ENCODE measurements at places on chromosomes 5 and 9. TPM values are rescaled to one million over a fixed set of nuclear protein-coding genes. Genes with fewer than 3 reads are reported as not detected.

DNA sequence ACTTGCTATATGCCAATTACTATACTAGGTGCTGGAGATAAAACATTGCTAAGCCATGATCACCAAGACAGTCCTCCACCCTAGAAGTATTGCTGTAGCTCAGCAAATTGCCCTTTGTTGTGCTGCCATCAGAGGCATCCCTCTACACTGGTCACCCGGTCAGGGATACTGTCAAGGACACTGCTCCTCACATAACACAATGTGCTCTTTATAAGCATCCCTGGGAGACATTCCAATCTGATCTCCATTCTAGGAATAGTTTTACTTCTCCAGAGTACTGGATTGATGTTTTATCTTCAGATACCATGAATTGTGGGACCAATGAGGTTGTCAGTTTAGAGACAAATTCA, 10.4 kb upstream of the DNAJA1 start:
- DNase-seq, result no peak

DNA sequence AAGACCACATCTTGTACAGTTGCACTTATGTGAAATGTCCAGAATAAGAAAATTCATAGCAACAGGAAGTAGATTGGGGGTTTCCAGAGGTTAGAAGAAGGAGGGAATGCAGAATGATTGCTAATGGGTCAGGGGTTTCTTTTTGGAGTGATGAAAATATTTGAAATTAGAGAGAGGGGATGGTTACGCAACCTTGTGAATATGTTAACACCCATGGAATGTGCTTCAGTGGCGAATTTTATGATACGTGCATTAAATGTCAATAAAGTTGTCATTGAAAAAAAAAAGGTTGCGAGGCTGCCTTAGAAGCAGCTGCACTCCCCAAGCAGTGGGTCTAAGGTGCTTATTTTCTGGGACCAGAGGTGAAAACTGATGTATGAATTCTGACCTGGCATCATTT, 64.4 kb upstream of the SUB1 start:
- DNase-seq, result no peak

MEGF10 gene
- 1.2 TPM for total RNA-seq

GRCh38 chr9:89550346-89550927, 52.5 kb upstream of the SEMA4D start:
- no peak for DNase-seq

IFNA21 gene
- total RNA-seq, result not detected

GRCh38 chr5:115350894-115351293, 54.4 kb upstream of the CCDC112 start:
- no peak for DNase-seq

CTNND2 gene
- 4.8 TPM for total RNA-seq

DNA sequence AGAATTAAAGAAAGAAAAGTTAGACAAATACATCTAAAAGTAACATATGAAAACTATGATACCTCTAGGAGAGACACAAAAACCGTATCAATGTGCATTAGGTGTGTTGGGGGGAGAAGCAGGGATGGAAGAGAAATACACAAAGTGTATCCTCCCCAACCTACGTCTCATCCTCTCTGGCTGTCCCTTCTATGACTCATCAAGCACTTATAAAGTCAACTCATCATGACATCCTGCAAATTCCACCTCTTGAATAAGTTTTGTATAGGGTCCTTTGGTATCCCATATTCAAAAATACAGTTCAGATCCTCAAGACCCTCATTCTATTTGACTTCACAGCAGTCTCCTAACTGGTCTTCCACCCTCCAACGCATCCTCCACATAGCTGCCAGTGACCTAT, 917.6 kb upstream of the DMAC1 start:
- DNase-seq, result no peak

DNA sequence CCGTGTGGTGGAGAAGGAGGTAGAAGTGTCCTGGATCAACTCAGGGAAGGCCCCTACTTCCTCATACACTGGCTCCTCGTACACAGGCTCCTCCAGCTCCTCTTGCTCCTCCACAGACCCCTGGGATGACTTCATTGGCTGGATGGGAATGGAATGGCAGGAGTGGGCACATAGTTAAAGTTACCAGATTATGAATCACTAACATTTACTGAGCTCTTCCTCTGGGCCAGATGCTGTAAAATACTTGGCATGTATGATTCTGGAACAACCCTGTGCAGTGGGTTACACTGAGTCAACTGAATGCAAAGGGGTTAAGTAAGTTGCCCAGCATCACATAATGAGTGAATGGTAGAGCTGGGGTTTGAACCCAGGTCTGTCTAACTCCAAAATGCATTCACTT, 3.1 kb upstream of the FCHSD1 start:
- DNase-seq, result no peak

GRCh38 chr9:76419782-76420380, 25.7 kb upstream of the RFK start:
- DNase-seq, result no peak

DIAPH1 gene
- total RNA-seq, result 25.9 TPM

GRCh38 chr9:129012343-129012742, 15.8 kb downstream of the SH3GLB2 start:
- DNase-seq, result no peak

DNA sequence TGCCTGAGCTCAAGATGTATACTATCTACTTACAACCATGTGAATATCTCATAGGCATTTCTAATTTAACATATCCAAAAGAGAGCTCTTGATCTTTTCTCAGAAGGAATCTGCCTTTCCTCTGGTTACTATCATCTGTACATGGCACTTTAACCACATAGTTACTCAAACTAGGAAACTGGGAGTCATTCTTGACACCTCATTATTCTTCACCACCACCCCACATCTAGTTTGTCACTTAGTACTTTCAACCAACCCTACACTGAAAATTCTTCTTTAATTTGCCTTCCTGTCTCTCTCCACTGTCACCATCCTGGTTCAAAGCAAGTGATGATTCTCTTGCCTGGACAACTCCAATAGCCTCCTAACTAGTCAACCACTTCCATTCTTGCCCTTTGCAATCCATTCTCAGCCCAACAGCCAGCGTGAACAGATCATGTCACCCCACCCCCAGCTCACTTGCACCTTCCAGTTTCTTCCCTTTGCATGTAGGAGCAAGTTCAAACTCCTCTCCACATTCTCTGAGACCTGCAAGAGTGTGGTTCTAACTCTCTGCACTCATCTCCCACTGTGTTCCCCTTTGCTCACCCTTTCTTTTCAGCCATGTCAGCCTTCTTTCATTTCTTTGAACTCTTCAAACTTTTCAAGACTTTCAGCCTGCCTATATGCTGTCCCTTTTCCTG, 17.3 kb upstream of the SMAD5 start:
- DNase-seq, result no peak

- DNase-seq, result no peak
Observed at GRCh38 chr9:131565369-131565768, 20.0 kb downstream of the PRRT1B start.

PDZD2 gene
- total RNA-seq, result 77.3 TPM

GRCh38 chr9:120941046-120941770, 14.6 kb upstream of the TRAF1 start:
- DNase-seq, result no peak

- peak; percentile 64 for DNase-seq
Observed at GRCh38 chr9:126989847-126990842, 75.6 kb downstream of the RALGPS1 start.

DNA sequence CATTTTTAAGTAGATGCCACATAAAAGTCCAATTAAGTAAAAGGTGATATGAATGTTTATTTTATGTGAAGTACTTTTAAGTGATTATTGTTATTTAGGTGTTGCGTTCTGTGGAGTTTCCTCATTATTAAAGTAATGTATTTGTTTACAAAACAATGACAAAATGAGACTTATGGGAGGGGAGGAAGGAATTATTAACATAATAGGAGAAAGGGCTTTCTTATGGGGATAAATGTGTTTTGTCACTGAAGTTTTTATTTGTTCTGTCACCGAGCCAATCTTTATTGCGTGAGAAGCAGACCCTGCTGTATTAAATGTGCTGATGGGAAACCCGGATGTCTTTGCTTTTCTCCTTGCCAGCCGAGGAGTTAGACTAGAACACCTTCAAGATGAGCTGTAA, 44.5 kb downstream of the TRIO start:
- DNase-seq, result no peak

DNA sequence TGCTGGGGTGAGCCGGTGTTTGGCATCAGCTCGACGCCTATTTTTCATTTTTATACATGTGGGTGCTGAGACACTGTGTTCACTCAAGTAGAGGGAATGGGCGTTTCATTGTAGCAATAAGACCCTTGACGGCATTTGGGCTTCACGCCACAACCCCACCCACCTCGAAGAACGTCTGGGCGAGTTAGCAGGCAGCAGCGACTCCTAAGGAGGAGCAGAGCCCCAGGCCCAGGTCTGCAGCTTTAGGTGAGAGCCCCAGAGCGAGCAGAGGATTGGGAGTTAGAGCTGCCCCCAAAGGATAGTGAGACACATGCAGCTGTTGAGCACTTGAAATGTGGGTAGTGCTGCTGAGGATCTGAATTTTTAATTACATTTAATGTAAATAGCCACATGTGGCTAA, 1.6 kb upstream of the ZFP62 start:
- DNase-seq, result no peak

DNA sequence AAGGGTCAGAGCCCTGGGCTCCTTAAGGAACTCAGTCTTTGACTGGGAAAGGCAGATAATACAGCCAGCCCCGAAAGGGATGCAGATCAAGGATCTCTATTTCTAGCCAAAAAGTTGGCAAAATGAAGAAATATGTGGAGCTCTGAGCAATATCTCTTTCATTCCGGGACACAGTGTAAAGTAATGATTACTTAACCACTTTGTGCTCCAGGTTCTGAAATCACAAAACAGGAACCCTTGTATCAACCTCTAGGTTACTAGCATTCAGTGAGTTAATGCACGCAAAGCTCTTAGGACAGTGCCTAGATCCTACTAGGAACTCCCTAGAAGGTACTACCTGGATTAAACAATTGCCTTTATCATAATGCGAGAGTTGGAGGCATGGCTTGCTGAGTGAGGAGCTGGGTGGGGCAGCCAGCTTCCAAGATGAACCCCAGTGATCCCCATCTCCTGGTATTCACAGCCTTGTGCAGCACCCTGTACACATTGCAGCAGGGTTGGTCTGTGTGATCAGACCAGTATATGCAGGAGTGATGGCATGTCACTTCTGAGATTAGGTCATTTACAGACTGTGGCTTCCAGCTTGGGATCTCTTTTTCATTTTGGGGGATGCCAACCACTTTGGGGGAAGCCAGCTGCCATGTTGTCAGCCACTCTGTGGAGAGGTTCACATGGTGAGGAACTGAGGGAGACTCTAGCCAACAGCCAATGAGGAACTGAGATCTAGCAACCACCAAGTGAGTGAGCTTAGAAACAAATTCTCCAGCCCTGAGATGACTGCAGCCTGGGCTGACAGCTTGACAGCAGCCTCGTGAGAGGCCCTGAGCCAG, 103.1 kb upstream of the SLC44A1 start:
- DNase-seq, result no peak

- no peak for DNase-seq
Observed at GRCh38 chr9:14238079-14238478, 75.9 kb downstream of the NFIB start.

BARHL1 gene
- total RNA-seq, result not detected

- DNase-seq, result no peak
Observed at GRCh38 chr9:16921855-16922254, 51.4 kb upstream of the BNC2 start.

All from left cardiac atrium (tissue), 4 donors.